ENCODE measurements at places on chromosomes 6 and 20.
A peak's percentile ranks its signal among the peaks of the same experiment; 100 is the strongest.

- DNase-seq, result no peak
Measured at GRCh38 chr20:10271494-10272219, 53.0 kb downstream of the SNAP25 start.

GRCh38 chr6:95649451-95649850 is 72.1 kb downstream of the MANEA start:
- DNase-seq, result no peak

DNA sequence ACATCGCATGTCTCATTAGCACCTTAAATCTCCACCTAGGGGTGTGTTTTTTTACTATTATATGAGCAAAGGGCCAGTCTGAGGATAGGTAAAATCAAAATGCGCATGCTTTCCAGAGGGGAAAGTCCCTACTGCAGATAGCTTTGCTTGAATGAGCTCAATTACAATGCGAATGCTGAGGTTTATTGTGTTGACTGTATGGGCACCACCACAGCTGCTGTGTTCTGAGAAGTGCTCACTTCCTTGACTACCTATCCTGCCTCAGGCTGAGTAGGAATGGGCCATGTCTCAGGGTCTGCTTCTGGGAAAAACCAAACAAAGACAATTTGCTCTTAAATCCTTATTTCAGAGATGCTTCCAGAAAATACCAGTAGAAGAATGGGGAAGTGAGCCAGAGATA is 36.6 kb downstream of the MOCS1 start:
- DNase-seq, result no peak

DNA sequence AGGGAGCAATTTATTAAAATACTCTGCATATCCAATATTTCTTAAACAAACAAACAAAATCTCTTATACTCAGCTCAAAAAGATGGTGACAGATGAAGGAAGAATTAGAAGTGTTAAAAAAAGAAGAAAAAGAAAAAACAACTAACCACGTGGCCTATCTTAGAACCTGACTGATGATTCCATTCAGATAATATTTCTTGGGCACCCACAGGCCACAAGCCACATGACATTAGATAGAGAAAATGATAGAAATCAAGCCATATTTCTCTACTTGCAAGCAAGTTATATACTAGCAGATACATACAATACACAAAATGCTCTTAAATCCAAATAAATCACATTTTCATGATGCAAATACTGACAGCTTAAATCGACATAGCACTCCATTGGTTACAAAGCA is 14.5 kb upstream of the RAMACL start:
- DNase-seq, result no peak

DNA sequence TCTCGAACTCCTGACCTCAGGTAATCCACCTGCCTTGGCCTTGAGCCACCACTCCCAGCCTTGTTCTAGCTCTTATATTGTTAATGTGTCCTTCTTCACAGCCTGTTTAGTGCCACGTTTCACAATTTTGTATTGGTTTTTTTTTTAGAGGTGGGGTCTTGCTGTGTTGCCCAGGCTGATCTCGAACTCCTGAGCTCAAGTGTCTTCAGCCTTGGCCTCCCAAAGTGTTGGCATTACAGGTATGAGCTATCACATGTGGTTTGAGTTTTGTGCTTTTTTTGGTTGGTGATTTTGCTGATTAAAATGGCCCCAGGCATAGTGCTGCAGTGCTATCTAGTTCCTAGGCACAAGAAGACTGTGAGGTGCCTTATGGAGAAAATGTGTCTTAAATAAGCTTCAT is 5.9 kb upstream of the CSTL1 start:
- no peak for DNase-seq

- DNase-seq, result no peak
Measured at GRCh38 chr20:51469046-51469445, 73.5 kb downstream of the NFATC2 start.

- no peak for DNase-seq
Measured at GRCh38 chr6:157631412-157631811, 191.6 kb upstream of the SNX9 start.

GRCh38 chr6:44042989-44043478 is 84.2 kb downstream of the MRPL14 start:
- DNase-seq, result no peak

GRCh38 chr20:32457479-32457986 is 99.4 kb downstream of the ASXL1 start:
- DNase-seq, result no peak

- DNase-seq, result no peak
Measured at GRCh38 chr6:87846434-87846833, 144.4 kb upstream of the AKIRIN2 start.

GRCh38 chr6:57297505-57297904 is 19.9 kb upstream of the PRIM2 start:
- no peak for DNase-seq

DNA sequence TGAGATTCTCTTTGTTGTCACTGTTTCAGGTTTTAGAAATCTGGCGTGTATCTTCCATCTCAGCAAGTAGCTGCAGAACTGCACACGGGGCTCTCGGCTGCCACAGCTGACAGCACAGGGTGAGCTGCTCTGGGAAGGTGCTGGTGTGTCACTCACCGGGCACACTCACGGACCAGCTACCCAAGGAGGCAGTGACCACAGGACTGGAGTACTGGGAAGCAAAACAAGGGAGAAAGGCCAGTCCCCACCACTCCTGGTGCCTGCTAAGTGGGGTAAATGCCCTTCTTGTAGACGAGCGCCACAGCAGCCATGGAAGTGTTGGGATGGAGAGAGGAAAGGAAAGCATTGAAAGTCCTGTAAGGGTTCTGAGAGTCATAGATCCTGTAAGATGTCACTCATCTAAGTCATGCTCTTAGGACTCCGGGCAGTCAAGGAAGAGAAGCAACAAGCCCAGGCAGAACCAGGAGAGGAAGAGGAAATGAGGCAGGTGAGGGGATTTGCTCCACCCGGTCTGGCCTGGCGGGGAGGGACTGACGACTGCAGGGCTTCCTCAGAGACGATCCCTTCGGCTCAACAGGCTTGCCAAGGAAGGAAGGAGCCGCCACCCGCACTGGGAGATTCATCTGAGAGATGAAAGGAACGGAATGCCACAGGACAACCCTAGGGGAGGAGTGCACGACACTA is 48.1 kb downstream of the PRDM1 start:
- no peak for DNase-seq

- peak; percentile 41 for DNase-seq
Measured at GRCh38 chr20:17536944-17537444, 5.8 kb upstream of the BFSP1 start.

DNA sequence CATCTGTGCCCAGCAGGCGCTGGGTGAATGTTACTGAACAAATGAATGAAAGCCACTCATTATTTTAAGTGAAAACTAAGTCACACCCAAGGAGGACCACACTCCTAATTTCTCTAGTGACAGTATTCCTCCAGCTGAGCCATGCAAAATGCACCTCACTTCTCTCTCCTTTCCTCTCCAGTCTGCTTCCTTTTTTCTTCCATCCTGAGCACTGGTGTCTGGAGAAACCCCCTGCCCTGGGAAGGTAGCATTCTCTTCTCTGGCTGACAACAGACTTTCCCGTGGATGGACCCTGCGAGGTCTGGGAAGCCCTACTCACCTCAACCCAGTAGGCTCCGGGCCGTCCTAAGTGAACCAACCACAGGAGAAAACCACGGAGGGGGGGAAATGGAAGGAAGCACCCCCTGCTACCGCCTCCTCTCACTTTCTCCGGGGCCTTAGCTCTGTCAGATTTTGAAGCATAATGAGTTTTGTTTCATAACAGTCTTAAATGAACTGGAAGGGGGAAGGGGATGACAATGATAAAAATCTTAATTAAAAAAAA is 22.6 kb downstream of the TRERF1 start:
- no peak for DNase-seq

GRCh38 chr6:157605484-157605883 is 217.6 kb upstream of the SNX9 start:
- DNase-seq, result no peak

- DNase-seq, result no peak
Measured at GRCh38 chr20:33814238-33814712, 3.1 kb downstream of the CHMP4B start.

DNA sequence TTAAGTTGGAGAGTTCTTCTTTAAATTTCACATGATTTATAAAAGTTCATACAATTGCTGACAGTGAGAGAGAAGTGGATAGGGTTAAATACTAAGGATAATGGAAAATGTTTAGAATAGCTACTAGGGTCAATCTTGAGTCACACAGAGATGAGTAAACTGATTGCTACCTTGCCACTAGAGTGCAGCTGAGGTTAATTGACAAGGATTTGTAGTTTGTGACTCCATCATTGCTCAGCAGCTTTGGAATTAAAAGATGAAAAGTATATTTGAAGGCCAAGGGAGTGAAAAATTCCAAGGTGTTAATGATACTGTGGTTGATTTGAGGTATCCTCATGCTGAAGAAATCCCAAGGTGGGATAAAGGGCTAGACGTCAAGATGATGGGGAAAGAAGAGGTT is 524.0 kb downstream of the UTRN start:
- DNase-seq, result no peak

GRCh38 chr6:30819297-30819917 is 64.9 kb upstream of the DDR1 start:
- peak; percentile 26 for DNase-seq

GRCh38 chr20:774660-775057 is 6.4 kb upstream of the SLC52A3 start:
- DNase-seq, result no peak

- DNase-seq, result no peak
Measured at GRCh38 chr6:132404330-132404729, 3.1 kb upstream of the MOXD1 start.

DNA sequence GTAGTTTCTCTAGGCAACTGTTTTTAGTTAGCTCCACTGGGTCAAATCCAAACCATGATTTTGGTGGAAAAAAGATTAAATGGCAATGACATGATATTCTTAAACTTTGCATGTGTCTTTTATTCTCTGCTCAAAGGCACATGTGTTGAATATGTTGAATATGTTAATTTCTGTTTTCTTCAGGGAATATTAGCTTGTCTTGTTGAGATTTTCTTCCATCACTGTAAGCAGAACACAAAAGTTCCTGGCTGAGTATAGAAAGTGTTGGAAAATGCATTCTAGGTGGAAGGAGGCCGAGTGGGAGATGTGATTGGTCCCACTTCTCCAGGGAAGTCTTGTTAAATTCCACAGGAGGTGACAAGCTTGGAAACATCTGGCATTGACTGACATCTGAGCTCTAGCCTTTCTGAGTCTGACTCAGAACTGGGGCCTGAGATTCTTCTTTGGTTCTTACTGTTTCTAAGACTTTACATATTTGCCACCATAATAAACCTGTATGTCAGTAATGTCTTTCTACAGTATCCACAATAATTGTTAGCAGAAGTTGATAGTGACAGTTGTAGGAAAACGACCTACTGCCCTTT is 81.1 kb downstream of the LAMA4 start:
- no peak for DNase-seq

DNA sequence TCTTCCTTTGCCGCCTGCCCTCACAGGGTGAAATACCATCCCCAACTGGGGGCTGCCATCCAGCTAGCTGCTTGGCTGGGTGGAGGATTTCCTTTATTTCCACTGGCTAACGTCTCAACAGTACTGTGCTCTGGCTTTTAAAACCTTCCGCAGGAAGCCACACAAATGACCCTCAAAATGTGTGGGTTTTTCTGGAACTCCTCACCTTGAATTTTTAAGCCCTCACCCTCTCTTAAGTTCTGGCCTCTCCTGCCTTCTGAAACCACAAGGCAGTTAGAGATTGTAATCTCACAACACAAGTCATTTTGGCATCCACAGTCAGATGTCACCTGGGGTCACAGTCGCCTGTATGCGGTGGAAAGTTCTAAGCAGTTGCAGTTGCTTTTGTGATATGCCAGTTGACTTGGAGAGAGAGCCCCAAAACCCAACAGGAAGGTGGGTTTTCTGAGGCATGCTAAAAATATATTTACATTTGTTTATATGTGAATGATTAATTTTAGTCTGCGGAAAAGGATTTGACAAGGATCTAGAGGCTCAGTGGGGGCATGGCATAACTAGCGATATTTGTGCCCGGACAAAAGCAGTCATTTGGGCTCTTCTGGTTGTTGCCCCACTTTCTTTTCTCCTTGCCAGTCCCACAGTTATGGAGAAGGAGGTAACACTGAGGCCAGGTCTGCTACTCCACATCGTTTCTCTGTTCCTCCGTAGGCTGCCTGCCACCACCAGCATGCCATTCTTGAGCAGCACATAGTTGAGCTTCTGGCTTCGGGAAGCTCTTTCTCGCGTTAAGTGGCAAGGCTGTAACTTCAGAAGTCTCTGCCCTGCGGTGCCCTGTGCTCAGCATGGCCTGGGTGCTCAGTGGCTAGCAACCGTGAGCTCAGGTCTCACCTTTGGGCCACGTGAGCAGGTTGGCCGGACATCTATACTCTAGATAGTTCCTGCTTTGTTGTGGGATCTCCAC is 335.3 kb downstream of the CD83 start:
- DNase-seq, result no peak

DNA sequence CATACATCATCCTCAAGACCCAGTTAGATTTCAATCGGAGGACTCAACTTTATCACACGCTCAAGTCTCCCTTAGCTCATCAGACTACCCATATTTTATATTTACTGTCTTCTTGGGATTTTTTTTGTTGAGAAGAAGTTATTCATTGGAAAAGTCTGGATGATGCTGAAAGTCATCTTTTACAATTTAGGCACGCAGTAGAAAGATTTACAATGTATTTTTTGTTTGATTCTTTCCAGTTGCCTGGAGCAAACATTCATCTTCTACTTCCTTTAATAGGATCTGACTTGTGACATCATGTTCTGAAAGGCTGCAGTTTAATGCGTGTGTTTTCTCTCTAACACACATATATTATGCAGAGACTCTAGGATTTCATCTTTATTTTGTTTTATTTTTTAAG is 235.7 kb downstream of the DOK5 start:
- no peak for DNase-seq

DNA sequence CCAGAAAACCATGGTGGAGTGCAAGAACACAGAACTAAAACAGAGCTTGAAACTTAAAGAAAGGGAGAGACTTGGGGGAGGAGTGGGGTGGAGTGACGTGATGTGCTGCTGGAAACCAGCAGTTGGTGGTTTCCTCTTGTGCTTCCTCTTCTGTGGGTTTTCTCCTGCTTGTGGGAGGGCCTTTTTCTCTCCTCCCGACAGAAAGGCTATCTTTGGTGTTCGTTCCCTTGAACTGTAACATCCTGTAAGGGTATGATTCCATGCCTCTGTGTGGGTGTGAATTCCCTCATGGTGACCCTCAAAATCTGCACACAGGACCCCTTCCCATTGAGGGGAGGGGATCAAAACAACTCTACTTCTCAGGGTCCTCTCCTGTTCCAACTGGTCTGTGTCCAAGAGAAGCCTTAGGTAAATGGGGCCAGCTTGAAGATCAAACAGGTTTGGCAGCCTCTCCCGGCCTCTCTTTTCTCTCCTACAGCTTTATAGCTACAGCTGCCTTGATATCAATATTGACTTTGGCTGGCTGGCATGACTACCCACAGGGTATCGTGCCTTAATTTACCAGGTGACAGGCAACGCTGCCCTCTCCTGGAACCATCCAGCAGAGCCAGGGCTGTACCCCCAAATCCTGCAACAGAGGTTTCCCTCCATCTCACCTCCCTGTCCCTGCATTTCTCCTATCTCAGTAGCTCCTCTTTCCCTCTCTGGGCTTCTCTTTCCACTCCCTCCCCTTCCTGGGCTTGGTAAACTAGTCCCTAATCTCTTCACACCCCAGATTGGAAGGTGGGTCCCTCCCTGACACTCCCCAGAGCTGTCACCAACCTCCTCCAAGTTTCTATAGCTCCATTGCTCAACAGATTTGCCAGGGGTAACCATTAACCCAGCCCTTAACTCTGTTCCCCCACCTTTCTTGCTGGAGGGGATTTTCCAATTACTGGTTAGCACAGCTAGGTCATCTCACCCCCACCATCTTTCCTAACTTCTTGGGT is 1.5 kb upstream of the MSH5 start:
- DNase-seq, result peak; percentile 45

GRCh38 chr6:55895972-55896730 is 20.8 kb upstream of the BMP5 start:
- DNase-seq, result no peak

- DNase-seq, result no peak
Measured at GRCh38 chr20:1094751-1095150, 23.7 kb upstream of the PSMF1 start.
